ENCODE measurements at places on chromosomes 7 and 10. TPM values are rescaled to one million over a fixed set of nuclear protein-coding genes. Genes with fewer than 3 reads are reported as not detected.

PODXL gene
- polyA plus RNA-seq, result 64.6 TPM

SEC31B gene
- polyA plus RNA-seq, result 11.5 TPM

DNA sequence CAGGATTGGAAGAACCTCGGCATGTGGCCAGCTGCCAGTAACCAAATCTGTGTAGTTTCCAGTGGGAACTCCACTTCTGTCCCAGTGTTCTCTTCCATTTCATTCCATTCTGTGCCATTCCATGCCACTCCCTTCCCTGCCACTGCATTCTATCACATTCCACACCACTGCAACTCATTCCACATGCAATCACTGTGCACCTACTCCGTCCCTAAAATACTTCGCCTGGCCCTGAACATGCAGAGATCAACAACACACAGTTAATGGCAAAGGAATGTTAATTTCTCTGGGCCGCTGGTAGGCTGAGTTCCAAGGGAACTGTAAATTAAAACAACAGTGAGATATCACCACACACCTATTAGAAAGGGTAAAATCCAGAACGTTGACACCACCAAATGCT lies 64.8 kb downstream of the AKR1B1 start:
- DNase-seq, result no peak

- DNase-seq, result no peak
These were observed 46.2 kb downstream of the ZNF277 start for GRCh38 chr7:112252691-112253090.

DNA sequence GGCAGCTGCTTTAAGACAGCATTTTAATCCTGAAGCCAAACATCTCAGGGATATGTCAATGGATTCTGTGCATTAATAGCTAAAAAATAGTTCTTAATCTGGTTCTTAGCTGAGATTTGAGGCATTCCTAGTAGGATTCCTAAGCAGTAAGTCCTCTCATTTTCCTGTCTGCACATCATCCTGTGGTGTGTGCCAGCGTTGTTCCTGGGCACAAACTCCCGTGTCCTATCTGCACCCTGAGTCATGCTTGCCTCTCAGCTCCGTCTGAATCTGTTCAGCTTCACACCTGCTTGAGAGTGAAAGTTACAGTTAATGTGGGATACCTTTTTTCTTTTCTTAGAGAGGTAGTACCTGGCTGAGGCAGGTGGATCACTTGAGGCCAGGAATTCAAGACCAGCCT lies 19.5 kb downstream of the BAG3 start:
- DNase-seq, result no peak

TMEM72 gene
- not detected for polyA plus RNA-seq

DNA sequence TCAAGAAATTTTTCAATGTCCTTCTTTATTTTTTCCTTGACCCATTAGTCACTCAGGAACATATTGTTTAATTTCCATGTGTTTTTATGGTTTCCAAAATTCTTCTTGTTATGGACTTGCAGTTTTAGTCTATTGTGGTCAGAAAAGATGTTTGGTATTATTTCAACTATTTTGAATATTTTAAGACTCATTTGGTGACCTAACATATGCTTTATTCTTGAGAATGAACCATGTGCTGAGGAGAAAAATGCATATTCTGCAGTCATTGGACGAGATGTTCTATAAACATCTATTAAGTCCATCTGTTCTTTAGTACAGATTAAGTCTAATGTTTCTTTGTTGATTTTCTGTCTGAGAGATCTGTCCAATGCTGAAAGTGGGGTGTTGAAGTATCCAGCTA lies 42.3 kb upstream of the MDFIC start:
- DNase-seq, result no peak
